ENCODE measurements at places on chromosomes 7 and 10.

GRCh38 chr10:33311640-33312039 lies 22.8 kb downstream of the NRP1 start:
- no peak for DNase-seq

DNA sequence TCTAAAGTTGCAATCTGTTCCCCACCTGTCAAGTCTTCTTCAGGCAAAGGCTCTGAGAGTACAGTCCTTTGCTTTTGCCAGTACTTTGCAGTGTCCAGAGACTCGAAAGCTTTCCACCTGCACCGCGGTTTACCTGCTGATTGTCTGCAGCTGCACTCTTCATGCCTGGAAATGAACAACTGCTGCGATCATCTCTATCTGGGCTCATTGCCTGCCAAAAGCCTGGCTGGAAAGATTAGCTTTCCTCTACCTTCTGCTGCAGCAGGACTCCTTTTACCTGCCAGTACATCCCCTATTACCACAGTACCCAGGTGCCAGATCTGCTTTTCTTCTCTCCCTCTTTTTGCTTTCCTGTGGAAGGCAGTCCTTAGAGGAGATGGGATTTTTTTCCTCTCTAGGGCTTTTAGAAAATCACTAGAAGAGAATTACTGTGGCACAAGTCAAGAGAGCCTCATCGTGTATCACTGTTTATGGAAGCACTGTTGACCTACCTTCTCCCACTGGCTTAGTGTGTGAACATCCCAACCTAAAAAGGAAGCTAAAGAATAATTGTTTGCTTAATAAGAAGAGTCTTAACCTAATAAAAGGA lies 2.2 kb downstream of the STRIP2 start:
- DNase-seq = no peak

DNA sequence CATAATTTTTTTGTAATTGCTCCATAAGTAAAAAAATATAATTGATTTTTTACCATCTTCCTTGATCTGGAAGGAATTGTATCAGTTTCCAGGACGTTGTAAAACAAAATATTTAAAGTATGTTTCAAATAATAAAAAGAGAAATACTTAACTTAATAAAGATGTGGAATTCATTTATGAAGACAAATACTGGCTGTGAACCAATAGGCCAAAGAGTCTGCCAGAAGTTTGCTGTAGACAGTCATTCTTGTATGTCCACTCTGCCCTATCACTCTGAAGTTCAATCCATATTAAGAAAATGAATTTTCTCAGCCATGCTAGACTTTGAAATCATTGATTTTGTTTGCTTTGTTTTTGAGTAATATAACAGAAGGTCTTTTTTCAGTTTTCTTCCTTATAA lies 256.4 kb downstream of the TRIL start:
- DNase-seq = no peak

DNA sequence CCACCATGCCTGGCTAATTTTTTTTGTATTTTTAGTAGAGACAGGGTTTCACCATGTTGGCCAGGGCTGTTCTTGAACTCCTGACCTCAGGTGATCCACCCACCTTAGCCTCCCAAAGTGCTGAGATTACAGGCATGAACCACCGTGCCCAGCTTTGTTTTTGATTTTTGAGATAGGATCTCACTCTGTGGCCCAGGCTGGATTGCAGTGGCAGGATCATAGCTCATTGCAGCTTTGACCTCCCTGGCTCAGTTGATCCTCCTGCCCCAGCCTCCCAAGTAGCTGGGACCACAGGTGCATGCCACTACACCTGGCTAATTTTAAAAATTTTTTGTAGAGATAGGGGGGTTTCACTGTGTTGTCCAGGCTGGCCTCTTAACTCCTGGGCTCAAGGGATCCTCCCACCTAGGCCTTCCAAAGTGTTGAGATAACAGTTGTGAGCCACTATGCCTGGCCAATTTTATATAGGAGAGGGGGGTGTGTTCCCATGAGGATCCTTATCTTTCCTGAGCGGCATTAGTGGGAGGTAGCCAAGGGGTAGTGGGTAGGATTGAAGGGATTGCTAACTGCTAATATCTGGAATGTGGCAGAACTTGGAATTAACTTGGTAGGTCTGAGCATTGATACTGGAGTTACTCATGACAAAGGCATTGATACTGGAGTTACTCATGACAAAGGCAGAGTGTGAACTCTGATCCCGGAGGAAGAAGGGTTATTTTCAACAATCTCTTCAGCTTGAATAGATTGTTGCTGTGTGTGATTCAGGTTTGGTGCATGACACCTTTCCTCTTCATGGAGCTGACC lies 1.0 kb upstream of the NOLC1 start:
- no peak for DNase-seq

- no peak for DNase-seq
These were observed 130.9 kb downstream of the RSU1 start for GRCh38 chr10:16686054-16686902.

DNA sequence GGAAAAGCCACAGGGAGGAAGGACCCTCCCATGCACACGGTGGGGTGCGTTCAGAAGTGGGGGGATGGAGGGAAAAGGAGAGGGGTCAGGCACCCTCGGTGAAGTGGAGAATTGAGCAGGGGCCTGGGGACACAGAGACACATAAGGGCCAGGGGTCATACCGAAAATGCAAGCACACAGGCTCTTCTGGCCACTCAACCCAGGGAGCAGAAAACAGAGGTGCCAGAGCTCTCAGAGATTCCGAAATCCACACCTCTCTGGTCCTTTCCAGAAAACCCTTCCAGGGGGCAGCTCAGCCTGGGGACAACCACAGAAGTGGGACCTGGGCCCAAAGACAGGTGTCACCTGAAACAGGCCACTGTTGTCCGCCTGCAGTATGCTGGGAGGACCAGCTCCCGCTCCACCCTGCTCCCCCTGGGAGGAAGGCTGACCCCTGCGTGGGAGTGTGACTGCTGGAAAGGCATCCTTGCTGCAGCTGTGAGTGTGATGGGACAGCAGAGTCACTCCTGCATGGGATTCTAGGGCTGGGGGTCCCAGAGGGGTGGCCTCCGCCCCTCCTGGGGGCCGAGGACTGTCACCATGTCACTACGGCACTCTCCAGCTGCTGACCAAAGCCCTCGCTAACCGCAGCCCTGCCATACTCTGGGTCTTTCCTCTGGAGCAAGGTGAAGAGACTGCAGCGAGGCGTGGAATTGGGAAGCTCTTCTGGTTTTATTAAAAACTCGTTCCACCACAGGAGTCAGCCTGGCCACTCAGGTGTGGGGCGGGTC lies 63.1 kb downstream of the TMEM209 start:
- no peak for DNase-seq

Data from NCI-H460 (cell line).